Vagina (tissue), 2 donors: ENCODE measurements at places on chromosomes 13 and 19. TPM values are rescaled to one million over a fixed set of nuclear protein-coding genes. Genes with fewer than 3 reads are reported as not detected.

IRS2 gene
- 25.0 TPM for total RNA-seq

CACNA1A gene
- 8.6 TPM for total RNA-seq

GPR12 gene
- not detected for total RNA-seq

DNA sequence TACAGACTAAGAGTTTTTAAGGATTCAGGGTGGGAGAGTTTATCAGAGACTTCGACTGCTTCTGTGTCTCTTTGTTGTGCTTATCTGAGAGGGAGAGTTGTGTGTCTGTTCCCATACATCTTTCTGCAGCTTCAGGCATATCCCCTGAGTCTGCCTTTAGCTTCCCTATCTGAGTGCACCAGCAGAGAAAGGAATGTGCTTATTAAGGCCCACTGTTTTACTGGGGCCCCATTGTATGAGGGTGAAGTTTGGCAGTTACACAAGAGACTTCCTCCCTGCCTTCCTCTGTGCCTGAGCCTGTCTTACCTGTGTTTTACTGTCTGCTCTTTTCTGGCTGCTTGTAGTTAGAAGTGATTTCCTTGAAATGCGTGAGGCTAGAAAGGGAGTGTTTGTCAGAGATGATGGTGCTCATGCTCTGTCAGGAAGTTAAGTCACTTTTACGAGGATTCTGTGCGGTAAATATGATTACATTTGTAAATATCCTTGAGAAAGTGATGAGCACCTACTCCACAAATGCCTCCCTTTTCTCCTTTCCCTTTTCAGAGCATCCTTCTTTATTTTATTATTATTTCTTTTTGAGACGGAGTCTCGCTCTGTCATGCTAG lies 1228.9 kb upstream of the MIR17HG start:
- DNase-seq: no peak
- H3K4me3 ChIP-seq: no peak overlapping the region
- H3K27ac ChIP-seq: no peak overlapping the region
- no peaks in the 10 kb centered on the region for H3K4me1 ChIP-seq
- H3K36me3 ChIP-seq: no peaks in the 10 kb centered on the region
- no peaks in the 10 kb centered on the region for H3K27me3 ChIP-seq

DNA sequence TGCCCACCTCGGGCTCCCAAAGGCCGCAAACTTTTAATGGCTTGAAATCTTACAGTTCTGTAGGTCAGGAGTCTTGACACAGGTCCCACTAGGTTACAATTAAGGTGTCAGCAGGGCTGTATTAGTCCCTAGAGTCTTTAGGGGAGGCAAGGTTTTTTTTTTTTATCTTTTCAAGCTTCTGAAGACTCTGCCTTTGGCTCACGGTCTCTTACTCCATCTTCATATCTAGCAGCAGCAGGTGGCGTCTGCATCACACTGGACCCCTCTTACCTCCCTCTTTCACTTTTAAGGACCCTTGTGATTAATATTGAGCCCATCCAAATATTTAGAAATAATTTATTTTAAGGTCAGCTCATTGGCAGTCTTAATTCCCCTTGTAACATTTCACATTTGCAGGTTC lies 11.6 kb downstream of the MIR17HG start:
- DNase-seq: no peak
- no peaks in the 10 kb centered on the region for H3K4me1 ChIP-seq
- no peaks in the 10 kb centered on the region for H3K36me3 ChIP-seq
- H3K4me3 ChIP-seq: no peak overlapping the region
- no peaks in the 10 kb centered on the region for H3K27me3 ChIP-seq
- no peak overlapping the region for H3K27ac ChIP-seq

DNA sequence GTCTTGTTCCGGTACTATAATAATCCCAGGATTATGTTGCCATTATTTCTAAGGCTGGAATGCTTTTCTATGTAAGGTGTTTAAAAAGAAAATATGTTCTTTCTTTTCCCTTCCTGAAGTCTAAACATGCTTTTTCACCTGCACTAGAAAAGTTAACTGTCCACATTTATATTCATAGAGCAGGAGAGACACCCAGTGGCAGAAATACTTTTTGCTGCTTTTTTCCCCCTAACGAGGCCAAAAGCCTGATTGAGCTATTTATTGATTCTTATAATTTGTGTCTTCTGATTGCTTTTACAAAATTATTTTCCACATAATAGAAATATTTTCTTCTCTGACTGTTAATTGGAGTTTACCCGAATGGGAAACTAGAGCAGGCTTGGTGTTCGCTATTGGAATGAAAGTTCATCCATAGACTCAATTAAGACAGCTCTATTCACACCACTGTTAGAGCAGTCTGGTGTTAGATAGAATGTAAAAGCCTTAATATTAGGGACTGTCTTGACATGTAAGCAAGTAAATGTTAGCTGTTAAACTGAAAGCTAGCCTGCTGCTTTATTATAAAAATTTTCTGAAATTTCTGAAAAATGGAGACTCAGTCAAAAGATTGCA lies 15.8 kb downstream of the GPR180 start:
- peaks cover 3% of the 10 kb centered on the region for H3K36me3 ChIP-seq
- H3K4me1 ChIP-seq: no peaks in the 10 kb centered on the region
- H3K4me3 ChIP-seq: no peak overlapping the region
- no peaks in the 10 kb centered on the region for H3K27me3 ChIP-seq

GRCh38 chr19:1768248-1768647 lies 14.9 kb downstream of the ONECUT3 start:
- no peaks in the 10 kb centered on the region for H3K36me3 ChIP-seq
- no peak for DNase-seq
- H3K4me1 ChIP-seq: no peaks in the 10 kb centered on the region
- no peak overlapping the region for H3K27ac ChIP-seq
